ENCODE measurements at places on chromosomes 4 and X.

DNA sequence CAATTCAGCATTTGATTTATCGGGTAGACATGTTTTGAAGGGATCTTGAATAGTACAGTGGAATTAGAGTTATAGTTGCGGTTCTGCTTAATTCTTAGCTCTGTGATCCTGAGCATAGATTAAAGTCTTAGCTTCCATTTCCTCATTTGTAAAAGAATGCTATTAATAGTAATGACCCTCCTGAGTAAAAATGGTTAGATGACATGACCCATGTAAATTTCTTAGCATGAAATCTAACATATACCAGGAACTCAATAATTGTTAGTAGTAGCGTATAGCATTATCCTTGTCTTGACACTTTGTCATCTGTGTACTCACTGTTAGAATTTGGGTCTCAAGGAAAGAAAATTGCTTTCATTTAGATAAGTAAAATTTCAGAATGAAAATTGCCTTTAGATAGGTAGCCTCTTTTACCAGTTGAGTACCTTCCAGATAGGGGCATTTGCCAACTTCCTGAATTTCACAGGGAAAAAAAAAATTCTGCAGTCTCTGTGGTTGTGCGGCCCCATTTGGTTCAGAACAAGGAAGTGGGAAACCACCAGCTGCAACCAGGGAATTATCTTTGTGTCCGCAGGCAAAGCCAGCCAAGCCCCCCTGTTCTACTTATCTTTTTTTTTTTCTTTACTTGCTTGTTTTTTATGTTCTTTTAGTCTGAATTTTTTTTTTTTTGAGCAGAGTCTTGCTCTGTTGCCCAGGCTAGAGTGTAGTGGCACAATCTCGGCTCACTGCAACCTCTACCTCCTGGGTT lies 86.9 kb downstream of the TMEM164 start:
- H3K4me3 ChIP-seq, result no peak overlapping the region
- no peaks in the 10 kb centered on the region for H3K27me3 ChIP-seq
- H3K27ac ChIP-seq, result no peak overlapping the region
- H3K4me1 ChIP-seq, result no peaks in the 10 kb centered on the region
- DNase-seq, result no peak
- peaks cover 55% of the 10 kb centered on the region for H3K36me3 ChIP-seq

DNA sequence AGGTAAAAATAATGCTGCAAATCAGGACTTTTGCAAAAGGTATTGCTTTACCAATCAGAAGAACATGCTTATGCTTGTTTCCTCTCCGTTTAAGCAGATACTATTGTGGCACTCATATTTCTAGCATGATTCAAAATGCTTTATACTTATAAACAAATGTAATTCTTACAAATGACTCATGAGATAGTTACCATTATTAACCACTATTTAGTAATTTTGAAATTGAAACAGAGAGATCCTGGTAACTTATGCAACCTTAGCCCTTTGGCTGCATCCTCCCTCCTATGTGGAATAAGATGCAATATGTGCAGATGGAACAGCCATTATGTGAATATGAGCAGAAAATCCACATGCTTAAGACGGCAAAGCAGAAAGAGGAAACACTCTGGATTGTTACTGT lies 164.7 kb downstream of the PCDH18 start:
- no peaks in the 10 kb centered on the region for H3K36me3 ChIP-seq
- H3K27ac ChIP-seq, result no peak overlapping the region
- no peak overlapping the region for H3K4me3 ChIP-seq
- no peak for DNase-seq

DNA sequence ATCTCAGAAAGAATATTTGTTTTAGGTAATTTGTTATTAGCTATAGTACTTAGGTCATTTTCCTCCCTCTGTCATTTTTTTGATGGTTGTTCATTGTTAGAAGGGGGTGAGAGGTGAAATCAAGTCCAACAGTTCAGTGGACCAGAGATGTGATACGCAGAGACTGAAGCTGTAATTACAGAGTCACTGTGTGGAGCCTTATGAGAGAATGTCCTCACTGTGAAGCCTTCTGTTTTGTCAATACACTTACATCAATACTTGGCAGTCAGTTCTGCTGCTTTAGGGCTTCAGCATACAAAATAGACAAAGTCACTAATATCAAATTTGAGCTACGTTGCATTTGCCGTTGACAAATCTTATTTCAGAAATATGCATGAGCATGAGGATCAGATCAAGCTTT lies 692.5 kb downstream of the C4orf33 start:
- H3K4me1 ChIP-seq, result no peaks in the 10 kb centered on the region
- no peak overlapping the region for H3K4me3 ChIP-seq
- H3K27me3 ChIP-seq, result no peaks in the 10 kb centered on the region
- DNase-seq, result no peak
- H3K36me3 ChIP-seq, result no peaks in the 10 kb centered on the region

- DNase-seq, result no peak
- no peak overlapping the region for H3K27ac ChIP-seq
- no peaks in the 10 kb centered on the region for H3K4me1 ChIP-seq
- H3K36me3 ChIP-seq, result no peaks in the 10 kb centered on the region
- H3K4me3 ChIP-seq, result no peak overlapping the region
These were observed 296.3 kb downstream of the GALNTL6 start for GRCh38 chr4:172109466-172109865.

Data from nephron progenitor cell (in vitro differentiated cells).